ENCODE measurements at places on chromosomes 6 and 20. TPM values are rescaled to one million over a fixed set of nuclear protein-coding genes. Genes with fewer than 3 reads are reported as not detected.
A peak's percentile ranks its signal among the peaks of the same experiment; 100 is the strongest.

GRCh38 chr20:16415071-16416053, 157.9 kb downstream of the KIF16B start:
- no peak for DNase-seq

DNA sequence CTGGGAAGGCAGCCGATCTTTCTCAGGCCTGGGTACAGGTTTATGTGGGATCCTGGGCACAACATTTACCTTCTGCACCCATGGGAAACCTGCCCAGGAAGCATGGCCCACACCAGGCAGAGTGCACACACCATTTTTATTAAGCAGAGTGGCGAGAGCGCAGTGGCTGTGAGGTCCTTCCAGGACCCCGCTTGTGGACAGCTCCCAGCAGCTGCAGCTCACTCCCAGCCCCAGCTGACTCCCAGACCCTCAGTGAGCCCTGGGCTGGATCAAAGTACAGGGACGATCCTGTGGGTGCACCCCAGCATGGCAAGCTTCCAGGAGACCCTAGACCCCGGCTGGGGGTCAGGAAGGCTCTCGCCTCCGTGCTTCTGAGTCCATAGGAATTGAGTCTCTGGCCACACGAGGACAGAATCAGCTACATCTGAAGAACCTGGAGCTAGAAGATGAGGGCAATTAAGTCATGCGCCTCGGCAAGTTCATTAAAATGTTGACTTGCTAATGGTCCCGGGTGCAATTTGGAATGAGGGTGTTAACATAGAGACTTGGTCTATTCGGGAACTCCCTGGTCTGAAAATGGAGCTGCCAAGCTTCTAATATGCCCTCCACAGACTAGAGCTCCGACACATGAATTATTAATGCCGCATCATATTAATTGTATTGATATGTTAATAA, 65.4 kb upstream of the SLCO4A1 start:
- DNase-seq: peak; percentile 49

DNA sequence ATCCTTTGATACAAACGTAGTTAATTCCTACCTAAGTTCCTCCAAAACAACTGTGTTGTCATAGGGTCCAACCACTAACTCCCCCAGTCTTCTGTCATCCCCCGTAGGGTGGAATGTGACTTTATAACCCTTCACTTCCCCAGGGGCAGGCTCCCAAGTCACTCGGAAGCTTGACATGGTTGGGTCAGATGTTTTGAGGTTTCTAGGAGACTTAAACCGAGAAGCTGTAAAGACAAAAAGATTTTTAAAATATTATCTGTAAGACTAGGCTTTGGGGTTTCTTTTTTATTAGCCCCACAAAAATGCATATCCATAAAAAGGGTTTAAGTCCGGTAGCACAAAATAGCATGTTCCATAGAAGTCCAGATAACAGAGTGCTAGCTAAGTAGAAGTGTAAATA, 50.2 kb downstream of the COL12A1 start:
- no peak for DNase-seq

DNA sequence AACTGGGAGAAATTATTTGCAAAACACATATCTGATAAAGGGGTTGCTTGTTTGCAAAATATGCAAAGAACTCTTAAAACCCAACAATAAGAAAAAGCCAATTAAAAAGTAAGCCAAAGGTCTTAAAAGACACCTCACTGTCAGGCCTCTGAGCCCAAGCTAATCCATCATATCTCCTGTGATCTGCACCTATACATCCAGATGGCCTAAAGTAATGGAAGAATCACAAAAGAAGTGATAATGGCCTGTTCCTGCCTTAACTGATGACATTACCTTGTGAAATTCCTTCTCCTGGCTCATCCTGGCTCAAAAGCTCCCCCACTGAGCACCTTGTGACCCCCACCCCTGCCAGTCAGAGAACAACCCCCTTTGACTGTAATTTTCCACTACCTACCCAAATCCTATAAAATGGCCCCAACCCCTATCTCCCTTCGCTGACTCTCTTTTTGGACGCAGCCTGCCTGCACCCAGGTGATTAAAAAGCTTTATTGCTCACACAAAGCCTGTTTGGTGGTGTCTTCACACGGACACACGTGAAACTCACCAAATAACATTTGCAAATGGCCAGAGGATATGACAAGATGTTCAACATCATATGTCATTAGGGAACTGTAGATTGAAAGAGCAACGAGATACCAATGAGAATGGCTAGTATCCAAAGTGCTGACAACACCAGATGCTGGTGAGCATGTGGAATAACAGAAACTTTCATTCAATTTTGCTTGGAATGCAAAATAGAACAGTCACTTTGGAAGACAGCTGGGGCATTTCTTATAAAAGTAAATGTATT, 565.0 kb upstream of the ADGRB3 start:
- no peak for DNase-seq

- DNase-seq: no peak
Measured at GRCh38 chr6:42293386-42293977, 75.8 kb upstream of the MRPS10 start.

- DNase-seq: no peak
Measured at GRCh38 chr6:46969206-46969605, 47.5 kb upstream of the ADGRF5 start.

- peak; percentile 55 for DNase-seq
Measured at GRCh38 chr6:168050881-168051586, 28.0 kb downstream of the FRMD1 start.

- no peak for DNase-seq
Measured at GRCh38 chr6:12993283-12993898, 276.8 kb downstream of the PHACTR1 start.

DNA sequence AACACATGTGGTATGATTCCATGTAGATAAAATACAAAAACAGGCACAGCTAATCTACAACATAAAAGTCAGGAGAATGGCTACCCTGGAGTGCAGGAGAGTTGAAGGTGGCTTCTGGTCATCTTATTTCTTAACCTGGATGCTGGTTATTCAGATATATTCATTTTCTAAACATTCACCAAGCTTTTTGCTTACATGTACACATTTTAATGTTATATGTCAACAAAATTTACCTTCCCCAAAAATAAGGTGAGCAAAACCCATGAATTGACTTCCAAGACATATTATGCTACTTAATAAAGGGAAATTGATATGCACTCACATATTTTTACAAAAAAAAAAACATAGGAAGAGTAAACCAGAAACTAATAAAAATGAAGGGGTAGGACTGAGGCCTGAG, 50.6 kb downstream of the B4GALT5 start:
- no peak for DNase-seq

DNA sequence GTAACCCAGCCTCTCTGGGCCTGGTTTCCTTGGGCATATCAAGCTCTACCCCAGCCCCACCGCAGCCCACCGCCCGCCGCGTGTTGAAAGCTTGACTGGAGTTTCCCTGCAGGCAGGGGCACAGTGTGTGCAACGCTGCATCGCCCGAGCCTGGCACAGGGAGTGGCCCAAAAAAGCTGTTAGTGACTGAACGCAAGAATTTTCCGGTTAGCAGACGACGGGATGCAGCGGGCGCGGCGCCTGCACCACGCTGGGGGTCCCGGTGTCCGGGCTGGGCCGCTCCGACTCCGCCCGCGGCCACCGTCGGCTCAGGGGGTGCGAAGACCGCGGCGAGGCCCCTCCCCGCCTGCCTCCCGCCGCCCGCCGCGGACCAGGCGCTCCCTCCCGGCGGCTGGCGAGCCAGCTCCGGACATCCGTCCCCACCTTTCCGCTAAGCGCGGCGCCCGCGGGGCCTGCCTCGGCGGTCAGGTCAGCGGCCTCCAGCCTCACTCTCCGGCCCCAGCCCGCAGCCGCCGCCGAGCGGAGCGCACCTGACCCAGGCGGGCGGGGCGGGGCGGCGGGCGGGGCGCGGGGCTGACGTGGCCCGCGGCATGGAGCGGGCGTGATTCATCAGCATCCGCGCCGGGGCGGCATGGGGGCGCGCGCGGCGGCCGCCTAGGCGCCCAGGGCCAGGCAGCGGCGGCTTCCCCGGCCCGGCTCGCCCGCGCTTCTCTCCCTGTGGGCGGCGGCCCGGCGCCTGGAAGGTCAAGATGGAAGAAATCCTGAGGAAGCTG, at the start of gene ARFGEF3:
Gene ARFGEF3 (plus strand): TSS at position 602 of the 773 bp plus-strand sequence. CDS start 148 bp downstream, at position 750.
- DNase-seq: peak; percentile 60

DNA sequence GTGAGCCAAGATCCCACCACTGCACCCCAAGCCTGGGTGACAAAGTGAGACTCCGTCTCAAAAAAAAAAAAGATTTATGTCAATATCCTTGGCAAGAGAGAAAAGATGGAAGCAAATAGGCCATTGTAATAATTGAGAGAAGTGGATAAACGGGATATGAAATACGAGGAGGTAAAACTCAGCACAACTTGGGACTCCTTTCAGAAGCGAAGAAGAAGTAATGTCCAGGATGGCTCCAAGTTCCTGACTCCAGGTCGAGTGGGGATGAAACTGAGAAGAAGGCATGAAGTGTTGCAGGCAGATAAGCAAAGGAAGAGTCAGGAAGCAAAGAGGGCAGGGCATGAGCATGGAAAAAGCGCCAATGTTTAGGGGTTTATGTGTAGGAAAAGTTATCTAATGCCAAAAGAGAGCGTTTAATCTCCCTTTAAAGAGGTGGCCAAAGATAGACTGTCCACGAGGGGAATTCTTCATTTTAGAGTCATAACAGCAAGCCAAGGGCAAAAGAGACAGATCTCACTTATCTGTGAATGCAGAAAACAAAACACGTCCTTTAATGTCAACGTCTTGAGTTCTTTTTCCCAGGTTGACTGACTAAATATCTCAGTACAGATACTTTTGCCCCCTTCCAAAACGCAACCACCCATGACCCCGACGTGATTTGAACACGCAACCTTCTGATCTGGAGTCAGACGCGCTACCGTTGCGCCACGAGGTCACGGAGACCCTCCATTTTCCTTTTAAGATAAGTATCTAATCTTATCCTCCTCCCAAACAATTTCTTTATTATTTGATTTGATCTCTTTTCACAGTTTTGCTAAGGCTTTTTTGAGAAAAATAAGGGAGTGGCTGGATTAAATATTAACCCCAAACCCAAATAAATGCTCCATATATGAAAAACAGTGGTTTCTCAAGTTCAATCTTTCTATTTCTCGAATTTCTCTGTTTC, 46.3 kb upstream of the BTN3A2 start:
- no peak for DNase-seq

GRCh38 chr6:145022199-145022796, 713.0 kb downstream of the EPM2A start:
- no peak for DNase-seq

DNA sequence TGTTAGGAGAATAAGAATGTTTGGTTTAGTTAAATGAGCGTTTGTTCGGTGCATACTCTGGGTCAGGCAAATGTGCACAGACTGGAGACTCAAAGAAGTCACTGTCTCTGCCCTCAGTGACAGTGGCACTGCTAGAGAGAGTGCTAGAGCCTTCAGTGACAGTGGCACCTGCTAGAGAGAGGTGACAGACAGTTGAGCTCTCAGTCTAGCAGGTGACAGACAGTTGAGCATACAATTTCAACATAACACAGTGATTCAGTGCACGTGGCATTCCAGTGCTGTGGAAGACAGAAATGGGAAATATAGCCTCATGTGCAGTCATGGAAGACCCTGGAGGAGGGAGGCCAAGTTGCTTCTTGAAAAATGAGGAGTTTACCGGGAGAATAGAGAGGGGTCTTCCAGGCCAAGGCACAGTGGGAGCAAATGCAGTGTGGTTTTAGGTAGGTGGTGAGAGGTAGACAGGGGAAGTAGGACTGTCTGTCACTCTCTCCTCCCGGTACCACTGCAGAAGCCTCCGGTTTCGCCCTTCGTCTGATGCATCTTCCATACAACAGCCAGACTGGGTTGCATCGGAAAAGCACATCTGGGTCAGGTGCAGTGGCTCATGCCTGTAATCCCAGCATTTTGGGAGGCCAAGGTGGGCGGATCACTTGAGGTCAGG, 107.9 kb upstream of the CLDN20 start:
- no peak for DNase-seq

DNA sequence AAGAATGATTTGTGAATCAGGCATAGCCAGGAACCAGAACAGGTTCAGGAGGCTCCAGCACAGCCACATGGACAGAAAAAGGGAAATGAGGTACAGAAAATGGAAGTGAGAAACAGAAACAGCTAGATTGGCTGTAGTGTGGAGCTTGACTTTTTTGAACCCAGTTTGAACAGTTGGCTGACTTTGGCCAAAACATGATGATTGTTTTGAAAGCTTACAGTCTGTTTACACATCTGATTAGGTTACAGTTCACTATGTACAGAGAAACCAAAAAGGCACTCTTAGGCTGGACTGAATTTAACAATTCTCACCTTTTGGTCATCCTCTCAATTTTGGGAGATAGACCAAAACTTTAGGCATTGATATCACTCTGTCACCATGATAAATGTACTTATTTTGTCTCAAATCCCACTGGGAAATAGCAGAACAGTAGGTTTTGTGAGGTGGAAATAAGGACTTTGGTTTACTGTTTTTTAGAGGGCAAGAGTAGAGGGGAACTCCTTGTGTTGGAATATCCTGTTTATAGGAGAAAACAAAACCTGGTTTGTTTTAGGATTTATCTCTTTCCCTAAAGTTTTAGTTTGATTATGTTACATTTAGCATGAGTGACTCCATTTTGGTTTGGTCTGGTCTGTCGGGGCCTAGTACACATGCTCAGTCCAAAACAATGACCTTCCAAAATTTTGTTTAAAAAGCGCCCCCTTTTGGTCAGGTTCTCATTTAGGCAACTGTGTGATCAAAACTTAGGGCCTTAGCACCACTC, 123.1 kb downstream of the OLIG3 start:
- DNase-seq: no peak

GRCh38 chr6:128492386-128492785, 28.0 kb downstream of the PTPRK start:
- peak; percentile 52 for DNase-seq

DNA sequence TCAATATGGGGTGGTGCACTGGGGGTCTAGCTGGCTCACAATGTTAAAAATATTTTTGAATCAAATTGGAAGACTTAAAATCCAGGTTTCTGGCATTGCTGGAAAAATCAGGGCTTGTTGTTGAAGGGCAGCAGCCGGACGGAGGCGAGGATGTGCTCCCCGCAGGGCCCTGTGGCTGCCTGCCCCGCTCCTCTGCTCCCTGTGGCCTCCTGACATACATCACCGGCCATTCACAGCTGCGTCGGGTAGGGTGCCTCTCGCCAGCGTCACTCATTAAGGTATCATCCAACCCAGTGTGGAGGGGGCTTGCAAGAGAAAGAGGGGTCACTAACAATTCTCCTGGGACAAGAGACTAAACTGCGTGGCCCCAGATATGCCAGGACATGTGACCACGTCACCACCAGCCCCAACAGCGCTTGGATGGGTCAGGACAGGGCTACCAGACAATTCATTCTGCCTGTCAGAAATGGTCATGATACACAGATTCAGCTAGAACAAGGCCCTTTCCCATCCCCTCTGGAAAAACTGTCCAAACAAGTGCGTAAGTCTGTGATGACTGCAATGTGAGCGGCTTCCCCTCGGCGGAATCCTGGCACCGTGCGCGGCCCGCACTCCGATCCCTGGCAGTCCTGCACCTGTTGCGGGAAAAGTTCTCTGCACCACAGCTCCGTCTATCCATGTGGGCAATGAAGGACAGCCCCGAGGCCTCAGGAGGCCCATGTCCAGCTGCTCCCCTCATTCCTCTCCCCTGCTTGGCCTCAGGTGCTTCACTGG, 12.0 kb downstream of the GATA5 start:
- DNase-seq: no peak

The DYNLRB1 gene
- total RNA-seq: 48.8 TPM

The ETV7 gene
- 0.22 TPM for total RNA-seq

The GNAS-AS1 gene
- 0.22 TPM for total RNA-seq

The OR2H1 gene
- not detected for total RNA-seq

The PPIL1 gene
- total RNA-seq: 20.7 TPM

The GNMT gene
- under 0.01 TPM for total RNA-seq

The ZNFX1 gene
- total RNA-seq: 20.9 TPM

The POM121L2 gene
- total RNA-seq: not detected

The RNF8 gene
- 20.8 TPM for total RNA-seq

The RALGAPB gene
- 14.8 TPM for total RNA-seq
